ENCODE measurements at places on chromosomes 1 and 21.

DNA sequence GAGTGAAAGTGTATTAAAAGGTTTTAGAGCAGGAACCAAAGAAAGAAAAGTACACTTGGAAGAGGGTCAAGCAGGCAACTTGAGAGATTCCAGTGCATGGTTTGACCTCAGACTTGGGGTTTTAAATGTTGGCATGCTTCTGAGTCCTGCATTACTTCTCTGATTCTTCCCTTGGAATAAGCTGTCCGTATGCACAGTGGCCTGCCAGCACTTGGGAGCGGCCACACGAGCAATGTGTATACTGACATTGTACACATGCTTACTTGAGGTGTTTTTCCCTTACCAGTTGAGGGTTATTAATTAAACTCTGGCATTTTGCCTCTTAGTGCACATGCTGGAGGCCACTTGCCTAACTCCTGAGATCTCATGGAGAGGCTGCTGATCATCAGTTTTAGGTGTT, 786.6 kb upstream of the RGS18 start:
- no peak for DNase-seq

- no peak for DNase-seq
These were observed 63.2 kb downstream of the ITPKB start for GRCh38 chr1:226675715-226676357.

- no peak for DNase-seq
These were observed 174.1 kb downstream of the PBX1 start for GRCh38 chr1:164733070-164733469.

GRCh38 chr1:74650561-74650960, 23.0 kb downstream of the ERICH3 start:
- DNase-seq: no peak

GRCh38 chr1:156508205-156508954, 7.8 kb upstream of the MEF2D start:
- DNase-seq: no peak

DNA sequence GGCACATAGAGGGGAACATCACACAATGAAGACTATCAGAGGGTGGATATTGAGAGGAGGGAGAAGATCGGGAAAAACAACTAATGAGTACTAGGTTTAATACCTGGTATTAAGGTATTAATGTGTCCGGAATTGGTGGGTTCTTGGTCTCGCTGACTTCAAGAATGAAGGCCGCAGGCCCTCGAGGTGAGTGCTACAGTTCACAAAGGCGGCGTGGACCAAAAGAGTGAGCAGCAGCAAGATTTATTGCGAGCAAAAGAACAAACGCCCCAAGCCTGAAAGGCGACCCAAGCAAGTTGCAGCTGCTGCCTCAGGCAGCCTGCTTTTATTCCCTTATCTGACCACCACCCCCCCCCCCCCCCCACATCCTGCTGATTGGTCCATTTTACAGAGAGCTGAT, 2022.8 kb downstream of the NCAM2 start:
- no peak for DNase-seq

DNA sequence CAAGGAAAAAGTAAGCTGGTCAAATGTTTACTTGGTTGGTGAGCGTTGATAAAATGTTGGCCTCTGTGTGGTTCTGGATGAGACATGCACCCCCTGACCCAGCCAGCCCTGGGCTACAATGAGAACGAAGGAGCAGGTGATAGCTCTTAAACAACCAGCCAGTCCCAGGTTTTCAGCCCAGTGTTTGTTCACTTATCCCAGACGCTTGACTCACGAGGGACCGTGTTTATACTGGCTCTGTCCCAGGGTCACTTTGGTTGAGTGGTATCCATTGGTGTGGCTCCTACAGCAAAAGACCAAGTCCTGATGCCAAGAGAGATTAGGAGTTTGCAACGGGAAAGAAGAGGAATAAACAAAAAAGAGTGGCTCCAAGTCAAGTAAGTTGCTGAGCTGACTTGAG, 86.9 kb downstream of the KCNJ15 start:
- no peak for DNase-seq

DNA sequence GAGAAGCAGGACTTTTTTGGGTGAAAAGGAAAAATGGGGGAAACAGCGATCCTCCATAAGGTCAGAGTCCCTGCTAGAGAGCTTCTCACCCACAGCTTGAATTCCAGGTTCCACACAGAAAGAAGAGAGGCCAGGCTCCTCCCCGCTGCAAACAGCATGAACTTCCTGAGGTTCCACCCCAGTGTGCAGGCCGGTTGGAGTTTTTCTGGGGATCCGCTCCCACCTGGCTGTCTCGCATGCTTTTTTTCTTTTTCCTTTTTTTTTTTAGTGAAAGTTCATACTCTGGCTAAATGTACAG, 595.1 kb upstream of the ZP4 start:
- DNase-seq: no peak

GRCh38 chr1:232751393-232752140, 53.6 kb upstream of the MAP10 start:
- DNase-seq: no peak

DNA sequence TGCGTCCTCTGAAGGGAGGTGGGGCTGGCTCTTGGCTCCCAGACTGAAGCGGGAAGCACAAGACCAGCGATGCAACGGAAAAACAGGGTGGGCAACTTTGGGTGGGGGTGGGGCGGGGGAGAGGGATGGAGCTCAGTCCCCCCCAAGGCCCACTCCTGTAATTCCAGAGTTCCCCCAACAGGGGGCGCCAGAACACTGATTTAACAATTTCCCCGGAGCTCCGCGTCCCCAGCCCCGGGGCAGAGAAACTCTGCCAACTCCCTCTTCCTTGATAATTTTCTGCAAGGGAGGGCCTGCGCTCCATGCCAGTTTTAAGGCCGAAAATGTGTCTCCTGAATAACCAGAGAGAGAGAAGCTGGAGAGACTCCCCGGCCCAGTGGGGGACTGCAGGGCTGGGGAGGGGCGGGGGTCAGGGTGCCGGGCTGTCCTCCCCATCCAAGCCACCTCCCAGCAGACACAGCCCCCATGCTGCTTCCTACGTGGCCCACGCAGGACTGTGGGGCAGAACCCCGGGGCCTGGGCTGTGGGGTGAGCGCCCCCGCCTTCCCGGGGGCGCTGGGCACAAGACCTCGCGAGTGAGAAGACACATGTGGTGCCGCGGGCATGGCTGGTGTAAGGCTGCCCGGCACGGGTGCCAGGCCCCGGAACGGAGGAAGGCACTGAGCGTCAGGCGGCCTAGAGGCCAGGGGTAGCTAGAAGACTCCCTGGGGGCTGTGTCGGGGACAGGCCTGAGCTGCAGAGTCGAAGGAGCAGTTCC, 51.4 kb downstream of the KIF21B start:
- DNase-seq: peak; percentile 33

- DNase-seq: no peak
These were observed 25.2 kb upstream of the DYRK1A start for GRCh38 chr21:37341254-37341960.

GRCh38 chr1:5423109-5423508, 569.1 kb downstream of the NPHP4 start:
- DNase-seq: no peak

DNA sequence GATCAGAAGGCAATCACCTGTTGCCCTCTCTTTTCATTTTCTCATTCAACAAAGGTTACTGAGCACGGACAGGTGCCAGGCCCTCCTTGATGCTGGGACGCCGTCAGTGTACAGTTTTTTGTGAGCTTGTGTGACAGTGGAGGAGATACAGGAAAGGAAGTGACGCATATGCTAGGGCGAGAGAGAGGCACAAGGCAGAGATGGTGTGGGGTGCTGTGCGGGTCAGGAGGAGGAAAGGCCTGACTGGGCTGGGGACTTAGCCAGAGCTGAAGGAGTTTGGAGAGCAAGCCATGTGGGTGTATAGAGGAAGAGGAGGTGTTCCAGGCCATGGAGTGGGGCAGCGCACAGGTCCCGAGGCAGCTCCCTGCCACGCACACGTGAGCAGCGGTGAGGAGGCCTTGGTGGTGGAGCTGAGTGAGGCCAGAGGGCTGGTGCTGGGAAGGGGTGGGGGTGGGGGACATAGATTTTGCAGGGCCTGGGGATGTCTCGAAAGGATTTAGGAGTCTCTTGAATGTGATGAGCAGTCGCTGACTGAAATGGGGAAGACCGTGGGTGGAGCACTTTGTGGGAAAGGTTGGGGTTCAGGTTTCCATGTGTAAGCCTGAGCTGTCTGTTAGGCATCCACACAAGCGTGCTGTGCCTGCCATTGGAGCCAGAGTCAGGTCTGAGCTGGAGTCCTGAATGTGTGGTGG, 46.0 kb downstream of the TRAPPC10 start:
- peak; percentile 51 for DNase-seq

GRCh38 chr1:50098591-50099021, 10.1 kb upstream of the ELAVL4 start:
- DNase-seq: no peak

DNA sequence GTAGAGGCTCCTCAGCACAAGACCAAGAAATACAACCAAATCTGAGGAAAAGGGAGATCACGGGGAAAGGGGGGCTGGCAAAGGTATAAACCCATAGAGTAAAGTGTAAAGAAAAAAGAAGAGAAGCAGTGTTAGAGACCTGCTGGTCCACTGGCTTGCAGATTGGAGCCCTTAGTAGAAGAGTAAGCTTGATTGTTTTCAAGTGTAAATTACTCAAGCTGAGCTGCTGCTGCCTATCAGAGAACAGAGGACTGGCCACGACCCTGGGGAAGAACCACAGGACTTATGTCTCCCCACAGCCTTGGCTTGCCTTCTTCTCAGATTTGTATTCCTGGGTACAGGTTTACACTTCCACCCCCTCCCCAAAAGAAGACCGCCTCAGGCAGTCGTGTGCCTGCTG, 294.2 kb downstream of the LMX1A start:
- DNase-seq: no peak

DNA sequence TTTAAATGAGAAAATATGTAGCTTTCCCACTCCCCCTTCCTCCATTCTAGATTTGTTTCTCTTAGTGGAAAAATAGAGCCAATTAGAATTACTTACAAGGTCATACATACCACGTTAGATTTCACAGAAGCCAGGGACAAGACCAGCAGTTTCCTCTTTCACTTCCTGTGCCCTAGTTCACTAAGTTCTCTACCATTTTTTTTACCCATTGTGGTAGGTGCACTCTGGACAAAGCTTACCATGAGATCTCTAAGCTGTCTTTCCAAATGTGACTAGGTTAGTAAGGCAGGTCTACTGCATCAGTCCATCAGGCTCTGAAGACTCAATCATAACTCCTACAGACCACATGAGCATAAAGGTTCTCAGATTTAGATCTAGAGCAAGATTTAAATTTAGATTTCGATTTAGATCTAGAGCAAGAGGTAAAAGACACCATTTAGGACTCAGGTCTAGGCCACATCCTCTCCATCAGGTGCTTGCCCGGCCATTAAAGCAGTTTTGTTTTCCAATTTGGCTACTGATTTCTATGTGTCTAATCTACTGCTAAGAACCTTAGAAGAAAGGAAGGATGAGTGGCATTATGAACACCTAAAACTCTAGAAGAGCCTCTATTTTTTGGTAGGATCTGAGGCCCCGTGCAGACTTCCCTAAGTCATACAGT, 235.3 kb downstream of the FAF1 start:
- DNase-seq: no peak

- DNase-seq: no peak
These were observed 67.7 kb downstream of the BCAR3 start for GRCh38 chr1:93613898-93614297.

DNA sequence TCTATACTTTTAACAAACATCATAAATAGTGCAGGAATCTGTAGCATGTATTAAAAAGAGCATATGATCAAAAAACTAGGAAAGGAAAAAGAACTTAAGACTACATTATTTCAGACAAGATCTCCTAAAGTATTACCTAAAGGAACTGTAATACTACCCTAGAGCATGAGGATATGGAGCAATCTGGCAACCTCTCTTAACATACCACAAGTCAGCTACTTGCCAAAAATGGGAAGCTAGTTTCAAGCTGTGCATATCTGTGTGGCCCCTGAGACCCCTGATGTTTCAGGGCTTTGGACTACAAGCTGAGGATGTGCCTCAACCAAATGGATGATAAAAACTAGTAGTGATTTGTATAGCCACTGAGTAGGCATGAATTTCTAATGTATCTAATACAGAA, 525.6 kb downstream of the PTBP2 start:
- no peak for DNase-seq

DNA sequence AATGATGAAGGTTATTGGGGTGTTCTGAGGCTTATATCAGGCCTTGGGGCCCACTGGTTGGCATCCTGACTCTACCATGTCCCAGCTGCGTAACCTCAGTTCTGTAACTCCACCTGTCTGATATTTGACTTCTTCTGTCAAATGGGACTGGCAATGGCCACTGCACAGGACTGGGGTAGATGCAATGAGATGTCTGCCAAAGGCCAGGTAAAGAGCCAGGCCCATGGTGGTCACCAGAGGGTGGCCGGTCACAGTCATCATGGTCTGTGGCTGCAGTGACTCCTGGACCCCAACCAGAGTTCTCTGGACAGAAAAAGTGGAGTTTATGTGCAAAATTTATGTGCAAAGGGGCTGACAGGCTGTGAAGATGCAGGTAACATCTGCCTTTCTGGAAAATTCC, 173.3 kb downstream of the PTPRU start:
- no peak for DNase-seq

DNA sequence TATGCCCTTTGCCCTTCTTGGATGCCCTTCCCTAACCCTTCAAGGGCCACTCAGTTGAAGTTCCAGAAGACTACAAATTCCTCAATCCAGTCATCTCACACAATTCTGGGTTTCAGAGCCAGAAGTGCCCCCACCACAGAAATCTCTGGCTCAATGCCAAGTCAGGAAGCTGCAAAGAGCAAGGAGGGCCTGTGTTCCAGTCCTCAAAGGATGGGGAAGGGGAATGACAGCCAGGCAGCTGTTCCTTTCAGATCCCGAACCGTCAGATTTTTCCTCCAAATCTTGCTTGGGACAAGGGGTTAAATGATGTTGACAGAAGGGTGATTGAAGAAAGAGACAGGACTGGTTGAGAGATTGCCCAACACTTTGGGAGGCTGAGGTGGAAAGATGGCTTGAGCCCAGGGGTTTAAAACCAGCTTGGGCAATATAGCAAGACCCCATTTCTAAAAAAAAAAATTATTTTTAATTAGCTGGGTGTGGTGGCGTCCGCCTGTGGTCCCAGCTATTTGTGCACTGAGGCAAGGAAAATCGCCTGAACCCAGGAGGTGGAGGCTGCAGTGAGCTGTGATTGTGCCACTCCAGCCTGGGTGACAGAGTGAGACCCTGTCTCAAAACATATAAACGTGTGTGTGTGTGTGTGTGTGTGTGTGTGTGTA, 716 bp upstream of the HPDL start:
- DNase-seq: no peak

GRCh38 chr1:205270764-205271163, 43.0 kb downstream of the TMCC2 start:
- no peak for DNase-seq

DNA sequence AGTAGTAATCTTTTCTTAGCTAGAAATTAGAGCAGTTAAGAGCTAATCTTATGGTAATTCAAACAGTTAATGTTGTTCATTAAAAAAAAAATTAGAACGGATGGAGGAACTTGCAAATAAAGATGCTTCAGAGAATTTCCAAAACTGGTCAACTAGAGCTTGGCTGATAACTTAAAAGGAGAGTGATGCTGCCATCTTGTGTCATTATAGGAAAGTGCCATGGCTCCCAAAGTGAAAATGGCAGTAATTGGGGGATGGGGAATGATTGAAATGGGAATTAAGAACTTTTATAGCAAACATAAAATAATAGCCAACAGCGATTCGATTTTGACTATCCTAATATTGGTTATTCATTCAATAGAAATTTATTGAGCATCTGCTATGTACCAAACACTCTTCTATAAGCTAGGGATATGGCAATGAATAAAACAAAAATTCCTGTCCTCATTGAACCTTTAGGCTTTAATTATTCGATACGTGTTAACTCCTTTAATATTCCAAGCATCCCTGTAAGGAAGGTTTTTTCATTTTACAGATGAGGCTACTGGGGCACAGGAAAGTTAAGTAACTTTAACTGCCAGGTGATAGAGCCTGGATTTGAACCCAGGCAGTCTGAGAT, 5.7 kb upstream of the PLPP3 start:
- no peak for DNase-seq

All from stimulated activated CD4-positive, alpha-beta T cell treated with anti-CD3 and anti-CD28 coated beads, TNF-alpha, amount 100 ng/mL, for 48 hours (primary cell).